Vein endothelial cell (primary cell): ENCODE measurements at places on chromosomes 3 and 15. TPM values are rescaled to one million over a fixed set of nuclear protein-coding genes. Genes with fewer than 3 reads are reported as not detected.

HRH1 gene
- total RNA-seq: 13.5 and 16.7 TPM in 2 replicates

CRTC3 gene
- total RNA-seq: 15.8 and 17.6 TPM in 2 replicates

APOD gene
- 5.7 and 7.2 TPM in 2 replicates for total RNA-seq

NLGN1 gene
- 11.4 and 23.0 TPM in 2 replicates for total RNA-seq
